ENCODE measurements at places on chromosomes 5 and 9.
A peak's percentile ranks its signal among the peaks of the same experiment; 100 is the strongest.

DNA sequence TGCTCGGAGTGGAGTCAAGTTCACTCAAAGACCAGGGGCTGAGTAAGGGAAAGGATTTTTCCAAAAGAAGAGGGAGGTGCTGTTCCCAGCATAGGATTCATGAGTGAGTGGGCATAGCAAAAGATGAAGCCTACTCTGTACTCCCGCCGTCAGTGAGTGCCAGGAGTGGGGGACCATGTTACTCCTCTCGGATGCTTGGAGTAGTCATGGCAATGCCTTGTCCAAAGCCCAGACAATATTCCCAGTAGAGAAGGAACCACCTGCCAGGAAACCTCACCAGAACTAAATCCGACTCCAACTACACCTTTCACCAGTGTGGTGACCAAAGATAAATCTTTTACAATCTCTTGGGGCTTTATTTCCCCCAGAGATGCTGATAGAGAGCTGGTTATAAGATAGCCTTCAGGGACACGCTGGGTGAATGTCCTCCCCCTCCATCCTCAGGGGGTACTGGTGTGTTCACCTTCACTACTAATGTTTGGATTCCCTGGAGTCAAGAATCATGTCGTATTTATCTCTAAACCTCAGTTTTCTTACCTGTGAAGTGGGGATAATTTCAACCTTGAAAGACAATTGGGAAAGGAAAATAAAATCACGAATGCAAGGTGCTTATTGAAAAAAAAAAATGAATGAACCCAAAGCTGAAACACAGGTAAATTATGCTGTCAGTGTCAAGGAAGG lies 165.2 kb downstream of the NSG2 start:
- DNase-seq = no peak

GRCh38 chr9:129324808-129325502 lies 146.9 kb upstream of the IER5L start:
- no peak for DNase-seq

DNA sequence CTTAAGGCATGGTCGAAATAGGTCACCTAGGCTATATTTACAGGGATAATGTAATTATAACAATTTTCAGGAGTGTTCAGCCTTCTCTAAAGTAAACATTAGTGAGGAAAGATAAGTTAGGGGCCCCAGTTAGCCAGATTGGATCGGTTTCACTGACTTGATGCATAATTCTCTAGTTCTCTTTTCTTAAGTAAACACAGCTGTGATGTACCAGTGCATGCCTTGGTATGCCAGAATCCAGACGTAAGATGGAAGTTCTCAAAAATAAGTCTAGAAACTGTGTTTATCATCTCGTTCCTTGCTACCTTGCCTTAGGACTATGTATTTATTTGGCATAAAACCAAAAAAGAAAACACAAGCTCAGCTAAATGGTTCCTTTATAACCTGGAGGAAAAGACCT lies 442.2 kb upstream of the CLINT1 start:
- DNase-seq = no peak

DNA sequence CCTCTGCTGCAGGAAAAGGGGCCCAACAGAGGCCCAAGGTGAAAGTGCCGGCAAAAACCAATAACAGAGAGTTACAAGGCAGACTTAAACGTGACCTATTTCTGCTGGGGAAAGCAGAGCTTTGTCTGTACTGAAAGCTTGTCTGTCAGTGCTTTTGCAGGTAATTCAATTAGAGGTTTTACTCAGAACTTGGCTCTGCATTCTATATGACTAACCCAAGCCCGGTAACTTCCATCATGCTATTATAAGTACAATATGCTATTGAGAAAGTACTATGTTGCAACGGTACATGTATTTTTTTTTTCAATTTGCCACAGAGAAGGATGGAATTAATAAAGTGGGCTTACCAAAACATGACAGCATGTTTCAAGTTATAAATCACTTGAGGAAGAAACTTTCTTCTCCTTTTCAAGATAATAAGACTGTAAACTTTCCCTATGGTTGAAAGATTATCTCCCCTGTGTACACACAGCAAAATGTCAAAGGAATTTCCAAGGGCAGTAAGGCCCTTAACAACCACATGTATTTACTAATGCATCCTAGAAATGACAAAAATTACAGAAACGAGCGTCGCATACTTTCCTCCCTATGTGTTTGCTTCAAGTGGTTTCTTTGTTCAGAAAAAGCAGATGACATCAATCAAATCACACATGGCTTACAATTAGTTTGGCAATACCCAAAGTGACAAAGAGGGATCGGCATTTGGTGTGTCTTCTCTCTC lies 282.4 kb downstream of the EFNA5 start:
- DNase-seq = peak; percentile 17

DNA sequence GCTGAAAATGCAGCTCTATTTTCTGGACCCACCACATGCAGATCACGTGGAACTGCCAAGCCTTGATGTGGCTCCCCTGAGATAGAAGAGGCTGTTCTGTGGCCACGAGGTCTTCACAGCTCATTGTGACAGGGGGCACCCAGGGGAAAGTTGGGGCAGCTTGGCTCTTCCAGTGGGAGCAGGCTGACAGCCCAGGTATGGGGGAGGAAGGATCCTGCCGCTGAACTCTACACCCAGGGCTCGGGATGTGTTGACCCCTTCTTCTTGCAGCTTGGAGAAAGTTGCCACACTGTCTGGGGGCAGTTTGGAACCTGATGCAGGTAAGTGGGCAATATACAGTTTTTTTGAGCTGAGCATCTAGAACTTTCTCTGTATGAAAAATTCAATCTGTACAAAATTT lies 133.6 kb upstream of the PITX1 start:
- DNase-seq = no peak

Data from activated CD4-positive, alpha-beta memory T cell treated with anti-CD3 and anti-CD28 coated beads for 36 hours (primary cell).